ENCODE measurements at places on chromosomes 7 and 10. TPM values are rescaled to one million over a fixed set of nuclear protein-coding genes. Genes with fewer than 3 reads are reported as not detected.

Gene HOXA2
- 3.1 TPM for polyA plus RNA-seq

DNA sequence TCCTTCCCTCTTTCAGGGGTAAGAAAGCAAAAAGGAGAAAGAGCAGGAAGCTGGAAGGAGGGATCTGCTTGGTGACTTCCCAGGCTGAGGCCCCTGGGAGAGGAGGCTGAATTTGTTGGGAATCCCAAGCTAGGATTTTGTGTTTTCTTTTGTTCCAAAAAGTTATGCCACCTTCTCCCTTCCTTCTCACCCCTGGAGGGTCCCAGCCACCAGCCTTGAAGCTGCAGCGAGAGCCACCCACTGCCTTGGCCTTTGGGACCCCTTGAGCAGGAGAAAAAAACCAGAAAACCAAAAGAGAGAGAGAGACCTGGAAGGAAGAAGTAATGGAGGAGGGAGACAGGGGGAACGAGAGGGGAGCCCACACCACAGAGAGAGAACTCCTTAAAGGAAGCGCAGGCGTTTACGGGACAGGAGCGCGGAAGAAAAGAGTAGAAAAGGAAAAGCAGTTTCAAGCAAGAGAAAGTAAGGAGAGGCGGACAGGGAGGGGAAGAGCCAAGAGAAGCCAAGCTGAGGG, 7.2 kb downstream of the VAX1 start:
- DNase-seq: no peak

Gene FGFBP3
- polyA plus RNA-seq: 2.1 TPM

DNA sequence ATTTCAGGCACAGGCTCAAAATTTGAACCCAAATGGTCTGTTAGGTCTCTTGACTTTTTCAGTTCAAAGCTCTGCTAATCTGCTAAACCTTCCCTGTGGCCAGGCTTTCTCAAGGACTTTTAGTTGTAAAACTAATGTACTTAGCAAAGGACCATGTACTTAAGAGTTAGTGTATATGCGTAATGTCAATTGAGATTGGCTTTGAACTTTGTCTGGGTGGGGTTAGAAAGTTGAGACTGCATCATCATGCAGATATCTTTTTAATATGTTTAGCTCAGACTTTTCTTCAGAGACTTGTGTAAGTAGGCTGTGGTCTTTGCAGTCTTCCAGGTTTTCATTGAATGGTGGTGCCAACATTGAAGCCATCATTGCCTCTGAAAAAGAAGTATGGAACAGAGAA, 33.7 kb downstream of the CYP51A1 start:
- no peak for DNase-seq

GRCh38 chr7:123682690-123683089, 27.0 kb downstream of the LMOD2 start:
- DNase-seq: peak; percentile 24

GRCh38 chr10:10530313-10530712, 487.4 kb upstream of the CELF2 start:
- no peak for DNase-seq

GRCh38 chr7:69843653-69844052, 245.4 kb downstream of the AUTS2 start:
- DNase-seq: no peak

Gene ECD
- 21.0 TPM for polyA plus RNA-seq

- peak; percentile 64 for DNase-seq
Measured at GRCh38 chr7:74269757-74270277, 15.6 kb upstream of the RFC2 start.

GRCh38 chr10:60414877-60415585, 25.4 kb upstream of the ANK3 start:
- no peak for DNase-seq

Gene UPK3B
- polyA plus RNA-seq: 0.22 TPM

Gene MEIG1
- 0.91 TPM for polyA plus RNA-seq

DNA sequence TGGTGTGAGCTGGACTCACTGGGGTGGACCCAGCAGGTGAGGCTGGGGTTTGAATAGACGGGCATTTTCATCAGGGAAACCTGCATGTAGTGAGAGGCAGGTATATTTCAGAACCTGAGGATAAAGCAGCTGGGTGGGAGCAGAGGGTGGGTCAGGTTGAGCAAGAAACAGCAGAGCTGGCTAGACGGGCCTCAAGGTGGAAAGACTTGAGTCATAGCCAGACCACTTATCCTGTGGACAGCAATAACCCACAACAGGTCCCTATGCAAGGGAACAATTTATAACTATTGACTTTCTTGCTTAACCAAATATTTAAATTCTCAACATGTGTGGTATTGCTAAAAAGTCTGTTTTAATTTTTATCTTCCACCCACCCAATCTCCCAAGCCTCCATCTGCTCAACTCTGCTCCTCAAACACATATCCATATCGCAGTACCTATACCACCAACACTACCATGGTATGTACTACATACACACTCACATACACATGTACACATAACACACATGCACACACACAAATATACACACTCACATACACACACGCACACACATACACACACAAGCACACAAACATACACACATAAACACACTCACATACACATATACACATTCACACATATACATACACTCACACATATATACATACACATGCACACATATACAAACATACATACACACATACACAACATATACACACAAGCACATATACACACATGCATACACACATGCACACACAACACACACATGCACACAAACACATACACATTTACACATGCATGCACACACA, 129.0 kb upstream of the C7orf33 start:
- no peak for DNase-seq

GRCh38 chr10:11880151-11881029, 57.2 kb downstream of the PROSER2 start:
- DNase-seq: no peak

Gene FEZF1
- polyA plus RNA-seq: not detected

Gene LLCFC1
- polyA plus RNA-seq: 0.25 TPM

Gene NMT2
- polyA plus RNA-seq: 16.6 TPM

Gene NDUFB8
- polyA plus RNA-seq: 118 TPM

- DNase-seq: no peak
Measured at GRCh38 chr7:98872328-98872924, 2.6 kb upstream of the TMEM130 start.

- no peak for DNase-seq
Measured at GRCh38 chr10:50605269-50605950, 18.3 kb downstream of the SGMS1 start.

GRCh38 chr10:22445495-22445894, 100.2 kb downstream of the SPAG6 start:
- no peak for DNase-seq

DNA sequence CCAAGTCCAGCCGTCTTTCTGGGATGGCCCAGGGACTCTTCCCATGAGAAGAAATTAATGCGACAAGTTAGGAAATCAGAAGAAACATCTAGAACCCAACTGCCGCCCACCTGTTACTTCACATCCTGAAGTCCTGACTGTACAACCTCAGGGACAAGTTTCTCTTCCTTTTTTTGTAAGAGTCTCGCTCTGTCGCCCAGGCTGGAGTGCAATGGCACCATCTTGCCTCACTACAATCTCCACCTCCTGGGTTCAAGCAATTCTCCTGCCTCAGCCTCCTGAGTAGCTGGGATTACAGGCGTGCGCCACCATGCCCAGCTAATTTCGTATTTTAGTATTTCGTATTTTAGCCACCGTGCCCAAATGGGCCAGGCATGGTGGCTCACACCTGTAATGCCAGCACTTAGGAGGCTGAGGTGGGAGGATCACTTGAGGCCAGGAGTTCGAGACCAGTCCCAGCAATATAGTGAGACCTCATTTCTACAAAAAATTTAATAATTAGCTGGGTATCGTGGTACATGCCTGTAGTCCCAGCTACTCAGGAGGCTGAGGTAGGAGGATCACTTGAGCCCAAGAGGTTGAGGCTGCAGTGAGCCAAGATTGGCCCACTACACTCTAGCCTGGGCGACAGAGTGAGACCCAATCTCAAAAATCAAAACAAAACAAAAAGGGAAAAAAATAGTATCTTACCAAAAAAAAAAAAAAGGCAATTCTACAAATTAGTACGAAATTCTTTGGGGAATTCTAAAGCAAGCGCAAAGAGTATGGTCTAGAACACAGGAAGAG, 20.8 kb downstream of the LAT2 start:
- no peak for DNase-seq

DNA sequence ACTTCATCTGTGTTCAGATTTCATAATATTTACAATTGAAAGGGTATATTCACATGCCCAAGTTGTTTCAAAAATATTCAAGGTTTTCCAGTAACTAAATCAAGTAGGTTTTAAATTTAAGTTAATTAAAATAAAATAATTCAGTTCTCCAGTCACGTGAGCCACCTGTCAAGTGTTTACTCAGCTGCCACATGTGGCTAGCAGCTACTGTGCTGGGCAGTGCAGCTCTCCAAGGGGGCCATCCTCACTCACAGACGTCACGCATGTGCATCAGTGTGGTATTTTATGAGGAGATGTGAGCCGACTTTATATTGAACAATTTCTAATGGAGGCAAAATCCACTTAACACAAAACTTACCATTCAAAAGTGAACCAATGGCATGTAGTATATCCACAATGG, 69.7 kb upstream of the CAMK2B start:
- DNase-seq: no peak

Gene HHEX
- polyA plus RNA-seq: 7.3 TPM

Gene EPDR1
- 109 TPM for polyA plus RNA-seq

- DNase-seq: no peak
Measured at GRCh38 chr7:159115601-159116501, 28.8 kb downstream of the VIPR2 start.

GRCh38 chr10:84534168-84534567, 205.8 kb downstream of the CCSER2 start:
- no peak for DNase-seq

DNA sequence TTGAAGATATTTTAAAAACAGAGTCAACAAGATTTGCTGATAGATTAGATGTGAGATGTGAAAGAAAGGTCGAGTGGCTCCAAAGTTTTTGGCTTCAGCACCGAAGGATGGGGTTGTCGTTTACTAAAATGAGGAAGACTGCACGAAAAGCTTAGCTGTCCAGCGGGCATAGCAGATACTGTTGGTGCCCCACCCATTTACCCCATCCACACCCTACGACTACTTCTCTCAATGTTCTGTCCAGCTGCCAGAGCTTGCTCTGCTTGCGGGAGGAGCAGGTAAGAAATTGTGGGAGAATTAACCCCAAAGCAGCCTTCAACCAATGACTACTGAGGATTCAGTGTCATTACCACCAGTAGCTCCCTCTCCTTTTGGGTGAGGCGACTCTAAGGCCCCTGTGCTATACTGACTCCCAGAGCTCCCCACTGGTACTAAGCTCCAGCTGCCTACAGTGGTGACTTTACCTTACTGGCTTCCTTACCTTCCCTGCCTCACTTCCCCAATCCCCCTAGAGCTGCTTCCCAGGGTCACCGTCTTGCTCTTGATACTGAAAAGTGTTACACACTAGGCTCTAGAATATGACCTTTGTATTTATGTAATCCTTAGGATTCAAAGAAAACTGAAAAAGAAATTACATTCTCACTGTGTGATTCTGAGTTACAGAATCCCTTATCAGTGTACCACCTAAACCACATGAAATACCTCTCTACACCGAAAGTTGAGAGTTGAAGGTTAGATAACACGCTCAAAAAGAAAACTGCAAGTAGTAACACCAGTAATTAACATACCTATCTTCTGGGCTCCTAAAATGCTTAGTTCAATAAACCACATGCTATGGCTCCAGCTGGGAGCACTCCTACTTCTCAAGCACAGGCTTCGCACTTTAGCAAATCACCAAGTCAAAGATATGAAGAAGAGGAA, 22.3 kb downstream of the CACUL1 start:
- no peak for DNase-seq

Gene RAPGEF5
- 13.9 TPM for polyA plus RNA-seq

Gene FAM53B
- polyA plus RNA-seq: 27.6 TPM

Gene AGFG2
- polyA plus RNA-seq: 10.4 TPM

DNA sequence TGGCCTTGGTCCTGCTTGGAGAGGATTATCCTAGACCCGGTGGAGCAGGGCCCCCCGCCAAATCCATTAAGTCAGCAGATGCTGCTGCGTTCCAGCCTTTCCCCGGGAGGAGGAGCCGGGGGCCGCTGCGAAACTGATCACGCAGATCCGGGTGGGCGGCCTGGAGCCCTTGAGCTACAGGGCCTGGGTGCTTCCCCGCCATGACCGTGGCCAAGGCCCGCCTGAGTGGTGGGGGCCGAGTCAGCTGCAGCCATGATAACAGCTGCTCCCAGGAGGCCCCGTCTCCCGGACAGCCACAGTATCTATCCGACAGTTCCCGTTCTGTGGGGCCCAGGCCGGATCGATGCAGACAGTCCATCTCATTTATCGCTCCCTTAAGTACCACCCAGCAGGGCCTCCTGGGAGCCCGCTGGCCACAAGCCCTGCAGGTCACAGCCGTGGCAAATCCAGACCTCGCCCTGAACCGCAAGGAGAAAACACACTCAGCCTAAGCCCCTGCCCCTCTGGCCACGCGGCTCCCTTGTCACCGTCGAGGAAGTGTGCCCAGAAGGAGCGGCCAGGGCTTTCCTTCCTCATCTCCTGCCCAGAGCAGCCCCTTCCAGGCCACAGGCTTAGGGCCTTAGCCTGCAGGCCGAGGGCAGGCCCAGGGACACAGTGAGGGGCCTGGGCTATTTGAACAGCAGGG, 34.4 kb upstream of the SLC29A4 start:
- no peak for DNase-seq

Gene PKD2L1
- not detected for polyA plus RNA-seq

GRCh38 chr10:77711683-77712049, 74.1 kb upstream of the KCNMA1 start:
- DNase-seq: no peak

DNA sequence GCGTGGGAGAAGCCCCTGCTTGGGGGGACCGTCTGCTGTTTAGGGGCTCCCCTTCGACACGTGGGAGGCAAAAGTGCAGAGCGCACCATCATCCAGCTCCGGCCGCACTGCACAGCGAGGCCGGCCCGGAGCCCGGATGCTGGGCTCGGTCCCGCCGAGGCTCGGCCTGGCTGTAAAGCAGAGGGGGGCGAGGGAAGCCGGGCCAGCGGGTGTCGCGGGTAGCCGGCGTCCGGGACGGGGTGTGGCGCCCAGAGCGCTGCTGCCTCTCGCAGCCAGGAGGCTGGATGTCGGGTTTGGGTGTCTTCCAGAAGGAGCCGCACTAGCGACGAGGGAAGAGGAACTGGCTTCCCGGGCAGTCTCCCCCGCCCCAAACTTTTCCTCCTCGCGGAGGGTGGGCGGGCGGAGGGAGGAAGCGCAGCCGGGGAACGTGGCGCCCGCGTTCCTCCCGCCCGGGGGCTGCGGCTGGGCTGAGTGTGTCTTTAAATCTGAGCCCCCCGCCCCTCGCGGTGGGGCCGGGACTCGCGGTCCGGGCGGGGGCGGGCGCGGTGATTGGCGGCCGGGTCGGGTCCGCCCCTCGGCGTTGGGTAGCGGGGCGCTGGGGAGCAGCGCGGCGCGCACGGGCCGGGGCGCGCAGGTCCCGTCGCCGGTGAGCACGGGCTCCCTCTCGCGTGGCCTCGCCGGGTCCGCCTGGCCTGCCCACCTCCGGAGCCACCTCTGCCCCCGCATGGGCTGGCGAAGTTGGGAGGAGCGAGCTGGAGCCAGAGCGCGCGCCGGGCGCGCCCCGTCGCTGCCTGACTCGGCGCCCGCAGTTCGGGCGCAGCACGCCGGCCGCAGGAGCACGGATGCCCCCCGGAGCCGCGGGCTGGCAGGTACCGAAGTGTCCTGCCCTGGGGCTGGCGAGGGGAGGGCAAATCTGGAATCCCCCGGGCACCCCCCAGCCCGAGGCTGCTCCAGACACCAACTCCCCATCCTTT, at the start of gene PALD1:
Gene PALD1 (plus strand): TSS at position 577 of the 974 bp plus-strand sequence. CDS start 47,185 bp downstream, outside the sequence.
- peak; percentile 47 for DNase-seq

GRCh38 chr7:45021604-45022296, 21.7 kb downstream of the CCM2 start:
- no peak for DNase-seq

Gene RASA4B
- polyA plus RNA-seq: 20.7 TPM

GRCh38 chr7:45979275-45980180, 58.5 kb upstream of the IGFBP3 start:
- no peak for DNase-seq

- DNase-seq: no peak
Measured at GRCh38 chr10:27540672-27541071, 36.6 kb downstream of the RAB18 start.
